ENCODE measurements at places on chromosomes 13 and 19.

DNA sequence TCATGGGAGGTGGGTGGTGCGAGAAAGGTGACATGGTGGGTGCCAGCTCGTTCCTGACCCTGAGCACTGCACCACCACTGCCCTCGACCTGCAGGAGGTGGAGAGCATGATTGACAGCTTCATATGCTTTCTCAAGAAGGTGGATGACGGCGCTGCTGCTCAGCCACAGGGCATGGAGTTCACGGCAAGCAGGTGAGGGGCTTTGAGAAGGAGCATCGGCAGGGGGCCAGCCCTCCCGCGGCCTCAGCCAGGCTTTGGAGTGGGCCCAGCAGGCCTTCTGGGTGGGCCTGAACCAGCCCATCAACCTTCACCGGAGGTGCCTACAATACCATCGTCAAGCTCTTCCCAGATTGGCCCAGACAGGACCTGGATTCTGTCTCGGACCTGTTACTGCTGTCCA, 18.9 kb upstream of the ZNF14 start:
- no peak for DNase-seq

DNA sequence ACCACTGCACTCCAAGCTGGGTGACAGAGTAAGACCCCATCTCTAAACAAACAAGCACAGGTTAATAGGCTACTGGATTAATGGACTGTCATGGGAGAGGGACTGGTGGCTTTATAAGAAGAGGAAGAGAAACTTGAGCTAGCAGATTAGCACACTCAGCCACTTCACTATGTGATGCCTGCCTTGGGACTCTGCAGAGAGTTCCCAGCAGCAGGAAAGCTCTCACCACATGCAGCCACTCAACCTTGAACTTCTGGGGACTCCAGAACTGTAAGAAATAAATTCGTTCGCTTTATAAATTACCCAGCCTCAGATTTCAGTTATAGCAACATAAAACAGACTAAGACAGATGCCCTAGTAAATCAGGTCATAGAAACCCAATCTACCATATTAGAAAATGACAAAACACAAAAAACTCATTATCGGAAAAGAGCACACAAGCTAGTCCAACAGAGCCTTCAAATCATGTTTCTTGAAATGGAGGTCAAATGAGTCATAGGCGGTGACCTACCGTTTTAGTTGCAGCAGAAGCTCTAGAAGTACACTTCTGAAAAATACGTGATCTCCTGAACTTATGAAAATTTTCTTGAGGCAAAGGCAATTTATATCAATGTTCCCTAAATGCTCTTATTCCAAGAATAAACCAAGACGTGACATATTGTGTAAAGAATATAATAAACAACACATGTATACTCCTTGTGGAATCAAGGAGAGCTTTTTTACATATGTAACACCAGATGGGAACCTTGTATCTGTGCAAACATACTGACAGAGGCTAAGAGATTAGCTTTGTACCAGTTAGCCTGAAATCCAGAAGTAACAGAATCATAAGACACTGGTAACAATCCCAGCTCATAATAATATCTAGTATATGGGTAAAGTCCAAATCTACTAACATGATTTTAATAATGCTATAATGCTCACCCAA, 340.9 kb upstream of the SGCG start:
- no peak for DNase-seq

DNA sequence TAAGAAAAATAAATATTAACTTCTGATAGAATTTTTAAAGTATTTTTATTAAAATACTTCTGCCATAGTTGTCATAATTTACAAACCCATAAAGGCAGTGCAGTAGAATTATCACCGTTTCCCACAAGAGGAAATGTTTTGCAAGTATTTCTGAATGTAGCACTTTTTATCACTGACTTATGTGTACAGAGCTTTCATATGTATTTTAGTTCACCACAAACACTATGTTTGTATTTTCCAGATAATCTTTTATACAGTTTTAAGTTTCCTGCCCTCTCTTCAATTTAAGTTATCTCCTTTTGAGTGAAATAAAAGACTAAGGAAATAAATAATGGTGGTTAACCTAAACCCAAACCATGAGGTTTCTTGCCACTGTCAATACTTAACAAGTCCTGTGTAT, 24.2 kb downstream of the MIPEP start:
- DNase-seq: no peak

- no peak for DNase-seq
Measured at GRCh38 chr19:10551698-10552301, 8.1 kb downstream of the ATG4D start.

DNA sequence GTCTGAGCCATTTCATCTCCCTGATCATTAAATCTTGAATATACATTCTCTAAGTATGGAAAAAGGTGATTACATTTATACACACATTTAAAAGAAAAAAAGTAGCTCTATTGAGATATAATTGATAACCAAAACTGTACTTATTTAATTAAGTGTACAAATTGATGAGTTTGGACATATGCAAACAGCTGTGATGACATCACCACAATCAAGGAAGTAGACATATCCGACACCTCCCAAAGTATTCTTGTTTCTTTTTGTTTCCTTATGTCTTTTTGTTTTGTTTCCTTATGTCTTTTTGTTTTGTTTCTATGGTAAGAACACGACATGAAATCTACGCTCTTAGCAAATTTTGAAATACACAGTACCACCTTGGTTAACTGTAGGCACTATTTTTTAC, 1393.9 kb upstream of the MIR17HG start:
- DNase-seq: no peak

- DNase-seq: no peak
Measured at GRCh38 chr13:33624740-33625139, 193.2 kb upstream of the RFC3 start.

DNA sequence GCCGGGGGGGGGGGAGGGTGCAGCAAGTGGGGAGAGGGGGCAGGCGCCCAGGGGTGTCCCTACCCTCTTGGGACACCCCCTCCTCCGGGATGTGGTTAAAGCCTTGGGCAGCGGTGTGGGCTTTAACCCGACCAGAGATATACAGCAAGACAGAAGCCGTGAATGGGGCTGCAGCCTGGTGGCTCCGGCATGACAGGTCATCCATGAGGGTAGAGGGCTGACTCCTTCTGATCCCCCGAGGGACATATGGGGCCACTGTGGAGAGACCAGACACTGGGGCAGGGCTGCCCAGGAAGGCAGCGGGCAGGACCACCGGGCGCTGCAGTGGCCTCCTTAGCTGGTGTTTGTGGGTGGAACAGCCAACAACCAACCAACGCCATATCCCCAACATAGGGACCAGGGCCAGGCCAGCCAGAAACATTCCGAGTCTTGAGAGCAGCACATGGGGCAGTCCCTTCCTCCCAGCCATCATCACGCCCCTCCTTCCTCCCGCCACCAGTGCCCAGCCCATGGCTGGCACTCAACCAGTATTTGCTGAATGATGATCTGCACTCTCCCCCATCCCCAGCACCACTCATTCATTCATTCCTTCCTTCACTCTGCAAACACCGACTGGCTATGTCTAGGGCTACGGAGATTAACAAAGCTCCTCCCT, 18.2 kb downstream of the ELAVL1 start:
- no peak for DNase-seq

- DNase-seq: no peak
Measured at GRCh38 chr13:55069746-55070145, 2041.1 kb downstream of the OLFM4 start.

GRCh38 chr13:35500144-35500543, 23.7 kb upstream of the MAB21L1 start:
- no peak for DNase-seq

- no peak for DNase-seq
Measured at GRCh38 chr19:1860821-1861598, 2.4 kb downstream of the KLF16 start.

DNA sequence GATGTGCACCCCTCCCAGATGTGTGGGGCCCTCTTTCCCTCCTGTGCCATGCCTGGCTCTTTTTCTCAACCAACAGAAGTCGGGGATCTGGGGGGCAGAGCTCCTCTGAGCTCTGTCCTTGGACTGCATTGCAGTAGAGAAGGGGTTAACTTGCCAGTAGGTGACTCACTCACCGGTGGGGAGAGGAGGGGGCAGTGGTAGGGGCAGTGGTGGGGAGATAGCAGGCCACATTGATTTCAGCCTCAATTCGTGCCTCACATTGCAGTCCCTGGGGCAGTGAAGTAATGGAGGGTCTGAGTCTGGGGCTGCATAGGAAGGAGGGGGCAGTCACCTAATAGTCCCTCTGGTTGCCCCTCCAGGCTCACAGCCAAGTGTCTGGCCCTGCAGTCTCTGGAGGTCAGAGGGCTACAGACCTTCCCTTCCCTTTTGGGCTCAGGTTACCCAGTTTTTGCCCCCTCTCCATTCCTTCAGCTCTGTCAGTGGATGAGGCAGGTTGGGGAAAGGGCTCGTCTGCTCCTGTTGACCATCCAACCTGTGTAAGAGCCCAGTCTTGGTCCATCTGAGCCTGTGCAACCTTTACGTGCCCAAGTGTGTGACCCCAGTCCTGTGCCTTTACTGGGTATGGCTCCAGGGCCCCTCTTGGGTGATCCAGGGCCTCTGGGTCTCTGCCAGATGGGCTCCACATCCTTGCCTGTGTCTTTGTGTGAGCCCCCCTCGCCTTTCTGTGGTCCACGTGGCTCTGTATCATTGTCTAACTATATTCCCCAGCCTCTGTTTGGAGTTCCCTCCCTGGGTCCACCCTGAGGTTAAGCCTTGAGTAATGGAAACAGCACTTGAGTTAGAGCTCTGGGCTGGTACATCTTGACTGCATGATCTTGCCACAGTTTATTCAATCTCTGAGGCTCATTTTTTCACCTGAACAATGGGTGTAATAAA, 13.0 kb downstream of the CIC start:
- no peak for DNase-seq

GRCh38 chr19:52938761-52939160, 15.5 kb upstream of the ZNF888 start:
- no peak for DNase-seq

- no peak for DNase-seq
Measured at GRCh38 chr19:21698215-21698614, 69.2 kb downstream of the ZNF100 start.

GRCh38 chr19:55242517-55242916, 14.0 kb upstream of the TMEM86B start:
- DNase-seq: no peak

DNA sequence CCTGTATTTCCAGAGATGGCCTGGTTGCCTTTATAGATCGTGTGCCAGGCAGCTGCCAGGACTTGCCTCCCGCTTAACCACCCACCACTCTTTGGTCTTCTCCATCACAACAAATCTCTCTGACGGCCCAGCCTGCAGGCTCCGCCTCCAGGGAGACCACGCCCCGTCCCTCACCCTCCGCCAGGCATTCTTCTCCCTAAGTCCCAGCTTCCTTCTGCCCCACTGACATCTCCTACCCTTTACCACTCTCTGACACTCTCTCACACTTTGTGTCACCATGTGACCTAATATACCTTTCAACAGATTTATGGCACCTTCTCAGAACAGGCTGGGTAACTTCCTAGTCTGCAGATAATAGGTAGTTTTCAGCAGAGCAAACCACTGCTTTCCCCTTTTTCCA, 95.1 kb downstream of the CAB39L start:
- no peak for DNase-seq

GRCh38 chr19:44010468-44010867, 7.7 kb downstream of the ZNF230 start:
- DNase-seq: no peak

DNA sequence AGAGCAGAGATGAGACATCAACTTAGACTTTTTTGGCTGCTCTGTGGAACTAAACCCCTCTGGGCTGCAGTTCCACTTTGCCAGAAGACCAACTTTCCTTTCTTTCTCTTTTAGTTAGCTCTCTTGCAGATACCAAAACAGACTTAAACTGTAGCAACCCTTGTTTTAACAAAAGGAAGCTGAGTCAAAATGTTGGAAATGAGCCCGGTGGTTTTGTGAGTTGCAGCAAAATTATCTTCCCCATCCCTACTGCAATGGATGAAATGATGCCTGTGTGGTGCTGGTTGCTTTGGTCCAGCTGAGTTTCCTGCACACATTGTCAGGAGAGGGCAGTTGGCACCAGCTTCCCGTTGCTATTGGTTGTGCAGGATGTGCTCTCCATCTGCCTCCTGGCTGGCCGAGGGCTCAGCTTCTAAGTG, 115.3 kb downstream of the LRCH1 start:
- no peak for DNase-seq

DNA sequence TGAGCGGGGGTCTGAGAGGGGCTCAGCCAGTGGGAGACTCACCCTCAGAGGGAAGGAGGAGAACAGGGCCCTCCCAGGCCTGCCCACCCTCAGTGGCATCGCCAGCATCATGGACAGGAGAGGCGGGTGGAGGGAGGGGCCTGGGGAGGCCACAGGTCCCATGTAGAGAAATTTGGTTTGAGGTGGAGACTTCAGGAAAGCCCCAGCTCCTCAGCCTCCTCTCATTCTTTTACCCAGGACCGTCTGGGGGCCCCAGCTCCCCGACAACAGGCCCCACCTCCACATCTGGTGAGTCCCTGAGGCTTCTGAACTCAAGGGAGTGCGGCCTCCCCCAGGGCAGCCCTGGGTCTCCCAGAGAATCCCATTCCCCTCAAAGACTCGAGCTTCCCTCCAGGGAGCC, 3.1 kb downstream of the LILRB1 start:
- DNase-seq: no peak

DNA sequence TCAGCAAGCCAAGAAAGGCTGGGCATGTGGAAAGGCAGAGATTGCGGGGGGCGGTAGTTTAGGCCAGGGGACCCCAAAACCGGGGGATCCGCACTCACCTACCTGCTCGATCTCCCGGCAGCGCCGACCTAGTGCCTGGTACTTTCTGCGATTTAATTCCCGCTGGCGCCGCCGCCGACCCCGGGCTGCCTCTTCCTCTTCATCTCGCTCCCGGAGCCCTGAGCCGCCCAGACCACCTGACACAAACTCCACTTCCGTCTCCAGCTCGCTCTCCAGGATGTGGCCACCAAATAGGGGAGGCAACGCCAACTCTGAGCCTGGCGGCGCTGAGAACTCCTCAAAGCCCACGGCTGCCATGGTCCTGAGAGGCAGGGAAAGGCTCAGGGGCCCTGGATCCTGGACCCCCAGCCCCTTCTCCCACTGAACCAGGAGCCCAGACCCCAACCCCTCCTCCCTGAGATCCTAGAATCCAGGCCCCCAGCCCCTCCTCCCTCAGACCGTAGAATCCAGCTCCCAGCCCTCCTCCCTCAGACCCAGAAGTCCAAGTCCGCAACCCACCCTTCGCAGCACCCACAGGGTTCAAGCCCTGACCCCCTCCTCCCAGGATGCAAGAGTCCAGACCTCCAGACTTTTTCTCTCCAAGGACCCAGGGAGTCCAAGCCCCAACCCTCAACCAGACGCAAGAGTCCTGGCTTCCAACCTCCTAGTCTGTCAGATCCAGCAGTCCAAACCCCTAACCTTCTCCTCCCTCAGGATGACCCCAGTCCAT, 933 bp downstream of the TFPT start:
- no peak for DNase-seq

DNA sequence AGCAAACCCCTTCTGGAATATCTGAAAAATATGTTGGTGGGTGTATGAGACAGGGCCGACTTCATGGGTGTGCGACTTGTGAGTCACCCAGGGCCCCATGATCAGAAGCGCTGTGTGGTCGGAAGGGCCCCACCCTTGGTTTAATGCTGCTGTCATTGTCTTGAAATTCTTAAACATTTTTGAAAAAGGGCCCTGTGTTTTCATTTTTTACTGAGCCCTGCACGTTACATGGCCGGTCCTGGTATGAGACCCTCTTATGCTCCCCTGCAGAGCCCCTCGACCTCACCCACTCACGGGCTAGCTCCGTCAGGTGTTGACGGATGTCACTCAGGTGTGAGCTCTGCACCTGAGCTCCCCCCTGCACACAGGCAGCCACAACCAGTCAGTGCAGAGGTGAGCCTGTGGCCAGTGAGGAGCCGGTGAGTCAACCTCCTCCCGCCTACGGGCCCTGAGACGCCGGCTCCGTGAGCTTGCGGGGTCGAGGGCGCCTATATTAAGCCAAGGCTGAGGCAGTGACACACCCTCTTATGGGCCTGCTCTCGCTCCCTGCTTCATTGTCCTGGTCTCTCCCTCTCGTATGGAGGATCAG, 27.7 kb downstream of the GADD45B start:
- peak; percentile 61 for DNase-seq

All from stimulated activated CD4-positive, alpha-beta T cell treated with anti-CD3 and anti-CD28 coated beads, Interleukin-15, amount 100 ng/mL, for 48 hours (primary cell).